Osteoblast (primary cell): ENCODE measurements at places on chromosomes 1 and 21. TPM values are rescaled to one million over a fixed set of nuclear protein-coding genes. Genes with fewer than 3 reads are reported as not detected.

Gene KIF14
- total RNA-seq = 1.8 and 2.1 TPM in 2 replicates

Gene AJAP1
- 0.29 and 1.1 TPM in 2 replicates for total RNA-seq

Gene OR2T33
- total RNA-seq = not detected in 2 replicates

Gene MCM3AP
- total RNA-seq = 63.6 and 64.8 TPM in 2 replicates

Gene KCND3
- 3.6 and 6.5 TPM in 2 replicates for total RNA-seq

Gene INSRR
- 0.29 and 0.36 TPM in 2 replicates for total RNA-seq

Gene GPR25
- not detected in 2 replicates for total RNA-seq

Gene MAGI3
- 7.2 and 8.3 TPM in 2 replicates for total RNA-seq

Gene FOXE3
- not detected in 2 replicates for total RNA-seq

Gene HES4
- 0.29 and 0.72 TPM in 2 replicates for total RNA-seq

Gene CFAP74
- not detected in 2 replicates for total RNA-seq
